ENCODE measurements at places on chromosomes 4 and X.

DNA sequence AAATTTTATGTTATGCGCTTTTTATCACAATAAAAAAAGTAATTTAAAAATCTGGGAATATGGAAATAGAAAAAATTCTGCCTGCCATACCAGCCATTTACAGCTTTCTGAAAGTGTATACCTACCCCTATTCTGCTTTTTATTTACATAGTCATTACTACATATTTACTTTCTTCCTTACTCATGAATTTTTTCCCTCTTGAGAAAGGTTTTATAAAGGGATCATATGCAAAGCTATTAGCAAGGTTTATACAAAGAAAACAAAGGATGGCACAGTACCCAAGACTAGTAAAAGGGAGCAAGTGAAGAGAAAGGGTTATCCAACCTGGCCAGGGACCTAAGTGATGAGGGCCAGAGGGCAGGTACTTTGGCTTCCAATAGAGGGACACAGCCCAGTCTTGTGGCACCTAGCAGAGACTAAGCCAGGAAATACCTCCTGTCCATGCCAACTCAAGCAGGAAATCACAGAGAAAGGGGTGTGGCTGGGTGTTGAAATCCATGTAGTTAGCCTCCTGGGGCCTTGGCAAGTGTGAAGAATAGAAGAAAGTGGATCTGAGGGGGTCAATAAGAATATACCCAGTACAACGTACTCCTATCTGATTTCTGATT, 207.3 kb upstream of the VEGFC start:
- DNase-seq, result no peak

DNA sequence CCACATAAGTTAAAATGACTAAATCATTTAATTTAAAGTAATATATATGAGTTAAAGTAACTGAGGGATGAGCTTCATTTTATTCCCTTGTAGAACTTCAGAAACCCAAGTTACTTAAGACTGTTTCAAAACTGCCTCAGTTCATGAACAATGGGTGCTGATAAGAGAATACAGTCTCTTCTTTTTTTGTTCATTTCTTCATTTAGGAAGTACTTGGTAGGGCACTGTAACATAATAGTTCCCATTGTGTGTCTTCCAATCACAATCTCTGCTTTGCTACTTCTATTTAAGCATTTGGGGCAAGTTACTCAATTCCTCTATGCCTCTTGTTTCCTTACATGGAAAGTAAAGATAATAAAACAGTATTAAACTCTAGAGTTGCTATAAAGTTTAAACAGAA, 50.4 kb downstream of the HHIP start:
- DNase-seq, result no peak

DNA sequence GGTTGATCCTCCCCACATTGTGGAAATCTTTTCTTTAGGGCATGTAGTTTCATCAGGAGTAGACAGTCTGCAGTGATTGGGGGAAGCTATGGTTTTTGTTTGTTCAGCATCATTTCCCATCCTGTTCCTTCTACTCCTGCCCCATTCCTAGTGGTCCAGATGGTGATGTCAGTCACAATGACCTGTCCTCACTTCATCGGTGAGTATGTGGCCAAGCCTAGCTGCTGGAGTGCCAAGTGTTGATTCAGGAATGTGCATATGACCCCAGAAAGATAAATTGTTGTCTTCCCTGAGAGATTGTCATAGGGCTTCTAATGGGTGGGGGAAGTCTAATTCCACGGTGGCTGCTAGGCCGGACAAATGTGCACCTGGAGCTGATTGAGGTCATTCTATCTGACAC, 130.6 kb upstream of the FAT1 start:
- DNase-seq, result no peak

DNA sequence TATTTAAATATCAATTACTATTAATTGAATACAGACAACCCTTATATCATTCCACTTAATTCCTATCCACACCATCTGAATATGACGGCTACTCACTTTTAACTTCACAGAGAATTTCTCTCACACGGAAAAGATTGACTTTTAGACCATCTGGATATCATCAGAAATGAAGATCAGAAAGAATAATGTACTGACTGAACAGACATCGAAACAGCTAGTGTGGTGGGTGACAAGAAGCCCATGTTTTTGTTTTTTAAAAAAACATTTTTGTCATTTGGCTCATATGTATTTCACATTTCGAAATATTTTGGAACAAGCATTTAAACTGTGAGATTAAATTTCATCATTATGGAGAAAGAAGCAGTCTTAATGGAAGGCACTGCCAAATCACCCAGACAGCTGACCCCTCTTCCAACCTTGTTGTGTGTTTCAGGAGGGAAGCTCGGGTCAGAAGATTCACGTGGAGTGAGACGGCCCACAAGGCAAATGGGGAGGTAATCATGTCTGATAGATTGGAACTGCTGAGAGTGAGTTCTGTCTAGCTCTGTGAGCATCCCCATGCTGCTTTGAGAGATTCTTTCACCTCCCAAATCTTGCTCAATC, 204.2 kb upstream of the RASGEF1B start:
- no peak for DNase-seq

- DNase-seq, result no peak
Measured at GRCh38 chr4:11615601-11616000, 186.9 kb upstream of the HS3ST1 start.
